ENCODE measurements at places on chromosomes 11 and 22.

DNA sequence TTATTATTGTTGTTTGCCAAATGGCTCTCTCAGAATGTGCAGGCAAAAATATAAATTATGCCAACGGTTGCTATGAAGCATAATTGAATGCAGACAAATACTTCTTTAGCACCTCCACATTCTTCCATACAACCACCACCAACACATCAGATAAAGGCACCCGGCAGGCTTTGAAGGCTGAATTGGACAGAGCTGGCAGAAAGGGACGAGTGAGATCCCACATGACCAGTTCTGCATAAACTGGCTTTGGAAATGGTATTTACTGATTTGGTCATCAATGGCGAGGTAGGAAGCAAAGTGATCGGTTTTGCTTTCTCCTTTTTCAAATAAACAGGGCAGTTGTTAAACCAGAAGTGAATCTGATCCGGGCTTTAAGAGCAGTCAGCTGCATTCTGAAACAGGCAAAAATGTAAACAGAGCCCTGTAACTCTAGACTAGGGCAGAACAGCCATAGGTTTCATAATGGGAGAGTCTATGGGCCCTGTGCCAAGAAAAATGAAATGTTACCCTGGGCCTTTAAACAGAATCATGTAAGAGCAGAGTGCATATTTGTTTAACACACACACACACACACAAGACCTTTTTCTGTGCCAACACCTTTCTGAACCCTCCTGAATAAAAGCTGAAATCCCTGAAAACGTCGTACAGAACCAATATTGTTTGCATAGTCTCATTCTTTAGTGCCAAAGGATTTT is 97.7 kb downstream of the MPPED2 start:
- DNase-seq, result no peak

GRCh38 chr11:92580908-92581307 is 356.3 kb downstream of the FAT3 start:
- DNase-seq, result no peak

DNA sequence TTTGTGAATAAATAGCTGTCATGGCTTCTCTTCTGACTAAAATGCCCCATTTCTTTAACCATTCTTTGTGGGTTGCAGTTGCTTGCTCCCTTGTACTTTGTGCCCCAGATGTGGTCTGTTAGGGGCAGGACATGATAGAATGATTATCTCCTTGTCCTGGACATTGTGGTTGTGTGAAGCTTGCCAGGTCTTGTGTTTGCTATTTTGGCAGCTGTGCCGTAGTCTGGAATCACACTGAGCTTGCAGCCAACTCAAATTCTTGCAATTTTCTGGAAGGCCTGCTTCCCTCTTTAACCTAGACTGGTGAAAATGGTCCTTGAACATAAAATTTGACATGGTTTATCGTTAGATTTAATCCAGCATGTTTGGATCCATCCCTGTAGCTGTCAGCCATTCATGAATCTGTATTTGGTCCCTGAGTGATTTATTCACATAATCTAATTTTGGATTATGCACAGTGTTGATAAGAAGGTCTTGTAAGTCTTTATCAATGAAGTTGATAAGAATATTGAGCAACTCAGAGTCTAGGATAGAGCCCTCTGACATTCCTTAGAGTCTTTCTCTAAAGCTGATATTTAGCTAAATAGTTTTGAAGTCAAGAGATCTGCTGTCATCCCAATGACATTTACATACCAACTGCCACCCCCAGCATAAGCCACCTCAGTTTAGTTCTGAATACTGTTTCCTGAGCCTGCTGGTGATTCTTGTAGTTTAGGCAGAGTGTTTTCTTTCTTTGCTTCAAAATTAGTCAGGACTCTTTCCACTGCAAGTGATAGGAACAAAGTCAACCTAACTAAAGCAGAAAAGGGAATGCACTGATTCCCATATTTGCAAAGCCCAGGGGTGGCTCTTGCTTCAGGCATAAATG is 9.8 kb downstream of the SPON1 start:
- no peak for DNase-seq

DNA sequence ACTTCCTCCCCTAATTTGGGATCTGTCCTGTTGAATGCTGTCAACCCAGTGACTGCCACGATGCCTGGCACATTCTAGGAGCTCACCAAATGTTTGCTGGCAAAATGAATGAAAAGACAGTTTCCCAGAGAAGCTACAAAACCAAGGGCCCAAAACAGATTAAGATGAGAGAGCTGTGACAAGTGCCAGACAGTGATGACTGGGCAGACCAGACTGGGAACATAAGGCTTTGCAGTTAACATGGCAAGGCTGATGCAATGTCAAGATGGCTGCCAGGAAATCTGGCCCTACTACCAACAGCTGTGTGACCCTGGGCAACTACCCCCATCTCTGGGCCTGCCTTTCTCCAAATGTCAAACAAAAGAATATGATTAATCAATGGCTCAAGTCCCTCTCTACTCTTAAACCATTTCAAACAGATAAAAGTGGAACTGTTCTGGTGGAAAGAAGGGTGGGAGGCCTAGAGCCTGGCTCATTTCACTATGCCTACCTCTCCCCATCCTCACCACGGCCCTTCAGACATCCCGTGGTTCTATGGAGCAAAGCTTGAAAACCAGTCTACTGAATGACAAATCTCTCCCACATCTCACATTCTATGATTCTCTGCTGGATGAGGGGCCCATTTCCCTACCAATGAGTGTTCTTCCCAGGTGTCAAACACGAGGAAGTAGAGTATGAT is 12.8 kb downstream of the AP1B1 start:
- DNase-seq, result no peak

GRCh38 chr11:134118006-134118405 is 49.1 kb downstream of the JAM3 start:
- no peak for DNase-seq

DNA sequence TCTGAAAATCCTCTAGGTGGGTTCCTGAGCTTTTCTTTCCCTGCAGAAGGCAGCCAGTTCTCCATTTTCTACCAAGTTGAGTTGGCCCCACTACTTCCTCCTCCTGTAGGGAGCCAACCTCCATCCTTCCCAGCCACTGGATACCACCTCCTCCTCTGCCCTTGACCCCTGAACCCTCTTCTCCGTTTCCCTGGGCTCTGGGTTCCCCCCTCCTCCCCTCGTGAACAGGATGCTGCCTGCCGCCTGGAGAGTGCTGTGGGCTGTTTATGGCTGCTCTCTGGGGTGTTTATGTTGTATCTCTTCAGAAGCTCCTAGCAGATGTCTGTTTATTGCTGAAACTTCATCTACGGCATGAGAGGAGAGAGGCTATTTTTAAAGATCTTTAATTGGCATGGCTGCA is 8.6 kb downstream of the MICAL2 start:
- DNase-seq, result no peak

DNA sequence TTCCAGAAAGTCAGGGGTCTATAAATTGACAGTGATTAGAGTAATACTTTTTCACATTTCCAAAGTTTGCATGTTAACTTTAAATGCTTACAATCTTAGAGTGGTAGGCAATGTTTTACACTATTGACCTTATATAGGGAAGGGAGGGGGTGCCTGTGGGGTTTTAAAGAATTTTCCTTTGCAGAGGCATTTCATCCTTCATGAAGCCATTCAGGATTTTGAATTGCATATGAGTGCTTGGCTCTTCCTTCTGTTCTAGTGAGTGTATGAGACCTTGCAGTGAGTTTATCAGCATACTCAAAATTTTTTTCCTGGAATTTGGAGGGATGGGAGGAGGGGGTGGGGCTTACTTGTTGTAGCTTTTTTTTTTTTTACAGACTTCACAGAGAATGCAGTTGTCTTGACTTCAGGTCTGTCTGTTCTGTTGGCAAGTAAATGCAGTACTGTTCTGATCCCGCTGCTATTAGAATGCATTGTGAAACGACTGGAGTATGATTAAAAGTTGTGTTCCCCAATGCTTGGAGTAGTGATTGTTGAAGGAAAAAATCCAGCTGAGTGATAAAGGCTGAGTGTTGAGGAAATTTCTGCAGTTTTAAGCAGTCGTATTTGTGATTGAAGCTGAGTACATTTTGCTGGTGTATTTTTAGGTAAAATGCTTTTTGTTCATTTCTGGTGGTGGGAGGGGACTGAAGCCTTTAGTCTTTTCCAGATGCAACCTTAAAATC is 5.3 kb downstream of the MALAT1 start:
- DNase-seq, result no peak

DNA sequence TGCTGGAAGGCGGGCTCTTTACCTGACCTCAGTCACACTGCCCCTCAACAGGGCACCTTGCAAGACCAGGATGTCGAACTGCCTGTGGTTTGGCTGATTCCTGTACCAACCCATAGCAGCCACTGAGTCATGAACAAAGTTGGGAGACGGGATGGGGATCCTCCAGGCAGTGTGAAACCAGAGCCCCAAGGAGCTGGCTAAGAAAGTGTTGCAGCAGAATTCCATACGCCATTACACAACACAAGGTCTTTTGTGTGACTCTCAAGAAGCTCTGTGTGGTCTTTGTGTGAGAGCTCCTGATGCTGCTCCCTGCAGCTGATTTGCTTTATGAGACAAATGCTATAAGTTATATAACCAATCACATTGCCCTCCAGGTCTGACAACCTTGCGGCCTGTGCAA is 617.7 kb downstream of the OPCML start:
- DNase-seq, result no peak

DNA sequence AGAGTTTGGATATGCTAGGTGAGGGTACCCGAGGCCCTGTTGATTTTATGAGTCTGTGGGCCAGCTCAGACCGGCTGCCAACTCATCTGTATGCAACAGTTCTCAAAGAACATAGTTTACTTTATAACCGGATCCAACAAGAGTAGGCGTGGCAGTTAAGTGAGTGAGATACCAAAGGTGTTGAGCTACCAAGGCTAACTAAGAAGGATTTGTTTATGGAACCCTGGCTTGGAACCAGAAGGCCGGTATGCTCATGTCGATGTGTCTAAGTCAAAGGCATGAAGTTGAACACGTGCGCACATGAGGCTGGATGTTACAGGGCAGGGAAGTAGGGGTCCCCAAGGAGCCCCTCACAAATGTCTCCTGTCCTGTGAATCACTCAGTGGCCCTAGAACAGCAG is at the start of gene KCNJ1:
Gene KCNJ1, minus strand, starts transcription at position 20 of the 400 bp plus-strand sequence. CDS start 27,053 bp downstream, outside the sequence.
- no peak for DNase-seq

DNA sequence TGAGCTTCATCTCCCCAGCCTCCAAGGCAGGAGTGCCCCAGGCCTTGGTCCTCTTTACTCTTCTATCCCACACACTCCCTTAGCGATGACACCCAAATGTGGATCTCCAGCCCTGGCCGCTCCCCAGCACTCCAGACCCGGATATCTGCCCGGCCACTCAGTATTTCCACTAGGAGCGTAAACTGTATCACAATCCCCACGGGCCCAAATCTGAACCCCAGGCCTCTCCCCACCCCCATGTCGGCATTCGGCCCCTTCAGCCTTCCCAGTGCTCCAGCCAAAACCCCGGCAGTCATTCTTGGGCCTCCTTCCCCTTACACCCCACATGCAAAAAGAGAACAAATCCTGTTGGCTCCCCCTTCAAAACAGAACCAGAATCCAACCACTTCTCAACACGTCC is 20.8 kb downstream of the WNT11 start:
- no peak for DNase-seq

- no peak for DNase-seq
These were observed 4.4 kb upstream of the FBXO3 start for GRCh38 chr11:33778675-33779074.

GRCh38 chr11:119421351-119421750 is 1.6 kb downstream of the THY1 start:
- no peak for DNase-seq

- no peak for DNase-seq
These were observed 194.0 kb downstream of the CASP12 start for GRCh38 chr11:104704146-104704830.

- DNase-seq, result no peak
These were observed 7.4 kb upstream of the GDPD4 start for GRCh38 chr11:77308838-77309237.

- DNase-seq, result no peak
These were observed 62.7 kb upstream of the BARX2 start for GRCh38 chr11:129312730-129313503.

DNA sequence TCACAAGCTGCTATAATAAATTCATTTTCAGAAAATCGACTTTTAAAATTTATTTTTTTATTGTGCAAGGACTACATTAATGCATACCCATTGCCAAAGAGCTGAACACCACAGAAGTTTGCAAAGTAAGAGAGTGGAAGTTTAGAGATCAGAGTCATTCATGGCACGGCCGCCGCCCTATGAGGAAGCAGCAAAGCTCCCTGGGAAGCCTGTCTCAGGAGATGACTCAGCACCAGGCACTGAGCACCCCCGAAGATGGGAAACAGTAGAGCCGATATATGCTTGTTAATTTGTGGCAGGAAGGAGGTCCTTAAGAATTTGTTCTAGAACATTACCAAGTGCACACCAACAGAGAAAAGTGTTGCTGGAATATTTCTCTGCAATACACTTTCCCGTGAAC is 693.7 kb downstream of the OPCML start:
- DNase-seq, result no peak

DNA sequence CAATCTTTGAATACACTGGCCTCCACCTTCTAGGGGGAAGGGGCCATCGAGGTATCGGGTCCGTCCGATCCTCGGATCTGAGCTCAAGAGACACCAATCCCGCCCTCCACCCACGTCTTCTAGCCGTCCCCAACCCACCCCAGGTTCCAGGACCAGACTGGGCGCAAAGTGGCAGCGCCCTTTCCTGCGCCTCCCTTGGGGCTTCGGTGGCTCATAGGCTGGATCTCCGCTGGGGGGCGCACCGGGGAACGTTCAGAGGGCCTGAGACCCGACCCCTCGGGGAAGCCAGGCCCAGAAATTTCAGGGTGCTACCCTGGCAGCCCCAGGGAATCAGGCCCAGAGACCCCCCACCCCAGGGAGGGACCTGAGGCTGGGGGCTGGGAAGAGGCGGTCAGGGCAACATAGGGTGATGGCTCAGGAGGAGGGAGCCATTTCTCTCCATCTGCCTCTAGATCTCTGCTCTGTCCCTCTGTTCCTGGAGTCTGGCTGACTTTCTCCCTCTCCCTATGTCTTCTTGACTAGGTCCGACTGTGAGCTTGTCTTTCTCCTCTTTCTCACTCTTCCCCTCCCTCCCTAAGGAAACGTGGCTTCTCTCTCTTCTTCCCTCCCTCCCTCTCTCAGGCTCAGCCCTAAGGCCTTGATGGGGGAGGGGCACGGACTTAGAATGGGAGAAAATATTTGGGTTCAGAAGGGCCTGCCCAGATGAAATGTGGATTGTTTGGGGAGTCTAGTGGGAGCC is 1.1 kb downstream of the CREB3L1 start:
- DNase-seq, result peak; percentile 7

- no peak for DNase-seq
These were observed 547.6 kb downstream of the INSC start for GRCh38 chr11:15662285-15662684.

Measured in stimulated activated CD8-positive, alpha-beta memory T cell treated with anti-CD3 and anti-CD28 coated beads, Interleukin-15, amount 100 ng/mL, for 24 hours (primary cell).